Activated gamma-delta T cell treated with Interleukin-2 at 50 U/mL for 16 hours (primary cell): ENCODE measurements at places on chromosomes 4 and X.

GRCh38 chr4:31702326-31702725, 982.2 kb downstream of the PCDH7 start:
- DNase-seq, result no peak

- DNase-seq, result no peak
These were observed 631.5 kb downstream of the RAB28 start for GRCh38 chr4:12852338-12853307.

DNA sequence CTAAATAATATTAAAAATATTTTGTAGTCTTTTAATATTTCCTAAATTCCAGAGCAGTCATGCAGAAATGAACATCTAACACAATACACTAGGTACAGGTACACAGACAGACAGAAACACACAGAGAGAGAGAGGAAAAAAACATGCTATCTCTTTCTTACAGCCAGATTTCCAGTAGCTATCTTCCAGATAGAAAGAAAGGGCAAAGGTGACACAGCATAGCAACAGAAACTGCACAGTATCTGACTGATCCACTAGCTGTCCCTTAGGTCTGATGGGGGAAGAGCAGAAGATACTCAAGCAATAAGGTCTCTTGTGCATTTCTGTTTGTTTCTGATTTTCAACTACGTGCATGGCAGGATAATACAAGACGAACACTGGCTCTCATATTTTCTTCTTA, 7.8 kb downstream of the FBXW7 start:
- DNase-seq, result no peak

DNA sequence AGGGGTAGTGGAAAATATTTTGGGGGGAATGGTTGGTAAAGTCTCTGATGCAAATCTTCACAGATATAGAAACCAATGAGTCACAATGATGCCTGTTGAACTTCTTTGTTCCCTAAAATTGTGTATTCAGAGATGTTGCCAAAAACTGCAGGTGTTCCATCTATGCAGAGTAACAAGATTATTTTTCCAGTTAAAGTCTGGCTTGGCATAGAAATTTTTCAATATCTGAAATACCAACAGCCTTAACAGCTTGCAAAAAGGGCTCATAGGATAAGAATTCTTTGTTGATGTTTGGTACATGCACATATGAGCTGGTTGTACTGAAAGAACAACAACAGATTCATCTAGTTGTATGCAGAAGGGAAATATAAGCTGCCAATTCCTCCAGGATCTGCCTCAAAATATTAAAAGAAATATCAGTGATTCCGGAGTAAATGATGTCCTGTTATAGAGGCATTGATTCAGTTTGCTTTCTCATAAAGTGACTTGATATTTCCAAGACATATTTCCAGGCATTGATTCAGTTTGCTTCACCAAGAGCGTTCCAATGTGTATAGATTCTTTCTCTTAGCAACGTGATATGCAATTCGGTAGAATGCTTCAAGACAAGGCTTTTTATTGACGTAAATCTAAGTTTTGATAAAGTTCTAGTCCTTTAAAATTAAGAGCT, 564.4 kb downstream of the TMA16 start:
- DNase-seq, result no peak

DNA sequence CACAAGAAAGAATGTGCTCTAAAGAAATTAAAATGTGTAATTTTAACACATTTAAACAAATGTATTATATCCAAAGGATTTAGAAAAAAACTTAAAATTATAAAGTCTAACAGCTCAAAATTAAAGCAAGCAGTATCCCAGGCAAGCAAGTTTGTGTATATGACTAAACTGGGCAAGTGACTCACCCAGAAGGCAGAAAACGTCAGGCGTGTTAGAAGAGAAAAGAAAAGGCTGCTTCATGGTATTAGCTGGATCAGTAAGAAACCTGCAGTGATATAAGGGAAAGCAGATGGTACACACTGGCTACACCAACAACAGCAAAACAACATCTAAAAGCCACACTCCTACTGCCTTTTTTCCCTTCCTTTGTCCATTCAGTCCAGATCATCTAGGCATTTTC, 250.6 kb upstream of the NDST3 start:
- DNase-seq, result no peak

GRCh38 chr4:25862411-25863346, at the start of gene SEL1L3:
SEL1L3 (minus strand) TSS chr4:25862988; CDS start chr4:25862836, 152 bp downstream.
- peak; percentile 39 for DNase-seq

DNA sequence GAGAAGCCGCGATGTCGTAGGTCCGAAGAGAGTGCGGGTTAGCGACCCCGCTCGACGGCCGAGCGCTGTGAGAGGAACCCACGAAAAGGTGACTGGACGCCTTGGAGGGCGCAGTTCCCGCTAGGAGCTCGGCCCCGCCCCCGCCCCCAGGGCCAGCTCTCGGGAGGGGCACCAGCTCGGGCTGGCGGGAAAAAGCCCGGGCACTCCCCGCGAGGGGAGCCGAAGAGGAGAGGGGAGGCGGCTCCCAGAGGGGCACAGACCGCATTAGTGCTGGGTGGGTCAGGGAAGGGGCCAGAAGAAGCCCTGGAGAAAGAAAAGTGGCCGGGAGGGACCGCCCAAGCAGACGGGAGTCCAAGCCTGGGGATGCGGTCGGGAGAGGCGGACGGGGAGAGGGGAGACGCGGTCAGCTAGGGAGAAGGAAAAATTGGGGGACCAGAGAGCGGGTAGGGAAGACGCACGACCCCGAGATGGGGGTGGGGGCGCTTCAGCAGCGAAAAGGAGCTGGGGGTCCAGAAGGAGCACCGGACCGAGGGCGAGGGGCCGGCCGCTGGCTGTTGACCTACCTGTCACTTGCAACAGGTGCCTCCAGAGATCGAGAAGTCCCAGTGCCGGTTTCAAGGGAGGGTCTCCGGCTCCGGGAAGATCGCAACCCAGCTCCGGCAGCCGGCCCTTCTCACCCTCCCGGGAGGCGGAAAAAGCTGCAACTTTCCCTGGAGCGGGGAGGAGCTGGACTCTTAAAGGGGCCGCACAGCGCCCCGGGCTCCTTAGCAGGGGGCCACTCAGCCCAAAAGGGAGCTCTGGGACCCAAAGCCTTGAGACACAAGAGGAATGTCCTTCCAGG, at the start of gene SYTL4:
TSS of gene SYTL4 (minus strand) at position 681 of the 841 bp plus-strand sequence. CDS start 30,084 bp downstream, outside the sequence.
- no peak for DNase-seq

DNA sequence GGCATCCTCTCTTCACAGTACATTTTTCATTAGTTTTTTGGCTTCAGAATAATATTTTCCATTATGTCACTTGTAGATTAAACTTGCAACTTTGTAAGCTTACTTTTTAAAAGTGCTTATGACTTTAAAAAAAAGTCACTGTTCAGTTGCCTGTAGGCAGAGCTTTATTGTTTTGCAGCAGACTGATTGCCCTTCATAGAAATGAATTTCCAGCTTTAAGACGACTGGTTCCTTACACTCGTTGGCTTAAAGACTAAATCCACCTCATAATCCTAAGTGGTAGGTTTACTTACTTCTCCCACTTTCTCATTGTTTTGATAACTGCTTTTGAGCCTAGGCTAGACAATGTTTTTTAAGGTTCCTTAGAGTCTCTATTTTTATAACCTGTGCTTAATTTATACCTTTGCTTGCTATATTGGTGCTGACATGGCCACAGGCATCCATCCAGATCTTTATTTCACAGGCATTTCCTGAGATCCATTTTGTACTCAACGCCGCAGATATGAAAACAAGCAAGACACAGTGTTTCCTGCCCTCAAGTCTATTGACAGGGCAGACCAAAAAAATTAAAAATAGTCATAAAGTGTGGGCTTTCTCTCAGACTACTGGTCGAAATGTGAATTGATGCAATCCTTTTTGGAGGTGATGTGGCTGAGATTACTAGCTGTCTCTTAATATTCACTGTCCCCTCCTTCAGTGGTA, 12.6 kb upstream of the IL13RA2 start:
- DNase-seq, result no peak

GRCh38 chr4:185054886-185055285, 36.6 kb downstream of the HELT start:
- DNase-seq, result no peak

- DNase-seq, result no peak
These were observed 92.4 kb upstream of the ATXN3L start for GRCh38 chrX:13412208-13412600.

DNA sequence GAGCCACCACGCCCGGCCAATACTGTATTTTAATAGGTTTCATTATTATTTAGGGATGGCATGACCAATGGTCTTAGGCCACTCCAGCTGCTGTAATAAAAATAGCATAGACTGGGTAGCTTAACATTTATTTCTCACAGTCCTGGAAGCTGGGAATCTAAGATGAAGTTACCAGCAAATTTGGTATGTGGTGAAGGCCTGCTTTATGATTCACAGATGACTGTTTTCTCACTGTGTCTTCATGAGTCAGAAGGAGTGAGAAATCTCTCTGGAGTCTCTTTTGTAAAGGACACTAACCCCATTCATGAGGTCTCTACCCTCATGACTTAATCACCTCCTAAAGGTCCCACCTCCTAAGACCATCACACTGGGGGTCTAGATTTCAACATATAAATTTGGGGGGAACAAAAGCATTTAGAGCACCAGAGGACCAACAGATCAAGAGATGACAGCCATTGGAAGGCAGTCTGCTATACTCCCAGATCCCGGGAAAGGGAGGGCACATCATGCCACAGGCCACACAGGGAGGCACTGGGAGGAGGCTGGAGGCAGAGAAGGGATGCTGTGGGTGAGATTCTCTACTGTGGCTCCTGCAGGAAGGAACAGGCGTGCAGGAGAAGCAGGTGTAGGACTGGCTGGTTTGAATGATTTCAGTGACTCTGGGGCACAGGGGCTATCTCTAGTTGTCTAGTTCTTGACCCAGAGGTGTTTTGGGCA, 335.8 kb upstream of the SFRP2 start:
- DNase-seq, result no peak

DNA sequence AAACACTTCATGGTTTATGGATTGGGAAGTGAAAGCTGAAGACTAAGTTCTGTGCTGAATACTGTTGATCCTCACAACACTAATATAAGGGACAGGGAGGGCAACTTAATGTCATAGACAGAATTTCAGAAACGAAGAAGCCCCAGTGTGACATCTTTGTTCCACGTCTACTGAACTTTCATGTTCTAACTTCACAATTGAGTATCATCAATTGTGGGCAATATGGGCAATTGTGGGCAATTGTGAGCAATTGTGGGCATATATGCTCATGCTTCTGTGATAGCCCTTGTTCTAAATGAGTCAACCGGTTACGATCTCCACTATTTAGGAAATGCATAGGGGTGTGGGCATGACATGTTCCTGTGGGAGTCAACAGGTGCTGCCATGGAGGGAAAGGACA, 33.7 kb downstream of the CYBB start:
- no peak for DNase-seq

DNA sequence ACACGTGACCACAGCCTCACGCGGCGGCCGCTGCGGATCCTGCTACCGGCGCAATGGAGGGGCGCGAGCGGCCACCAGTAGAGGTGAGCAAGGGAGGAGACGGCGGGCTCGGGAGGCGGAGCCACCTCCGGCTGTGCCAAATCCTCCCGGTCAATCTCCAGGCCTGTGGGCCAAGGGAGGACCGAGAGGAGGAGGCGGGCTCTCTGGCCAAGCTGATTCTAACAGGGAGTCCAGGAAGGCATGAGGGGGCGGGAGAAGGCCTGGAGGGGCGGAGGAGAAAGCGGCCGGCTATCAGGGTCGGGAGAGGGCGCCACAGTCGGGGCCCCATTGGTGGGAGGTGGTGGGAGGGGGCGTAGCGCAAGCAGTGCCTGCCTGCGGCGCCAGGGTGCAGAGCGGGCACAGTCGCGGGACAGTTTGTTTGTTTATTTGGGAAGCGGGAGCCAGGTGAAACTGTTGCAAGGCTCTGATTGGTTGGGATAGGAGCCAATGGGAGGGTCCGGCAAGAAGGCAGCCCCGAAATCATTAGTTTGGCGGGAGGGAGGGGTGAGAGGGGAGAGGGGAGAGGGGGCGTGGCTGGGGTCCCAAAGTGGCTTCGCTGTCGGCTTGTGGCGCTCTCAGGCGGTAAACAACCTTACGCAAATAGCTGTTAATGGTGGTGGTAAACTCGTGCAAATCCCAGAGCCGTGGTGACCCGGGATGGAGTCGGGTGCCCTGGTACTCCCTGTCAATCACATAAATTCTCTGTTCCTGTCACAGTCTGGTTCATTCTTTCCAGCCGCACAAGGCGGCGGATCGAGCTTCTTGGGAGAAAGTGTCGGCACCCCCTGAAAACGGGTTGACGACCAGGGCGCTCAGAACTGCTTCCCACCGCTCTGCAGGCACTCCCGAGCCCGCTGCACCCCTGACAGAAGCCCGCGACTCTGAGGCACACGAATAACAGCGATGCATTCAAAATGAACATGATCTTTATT, at the start of gene IRS4:
TSS of gene IRS4 (minus strand) at position 55 of the 971 bp plus-strand sequence.
- no peak for DNase-seq

- no peak for DNase-seq
These were observed 253.4 kb upstream of the CASK start for GRCh38 chrX:42176789-42177188.

DNA sequence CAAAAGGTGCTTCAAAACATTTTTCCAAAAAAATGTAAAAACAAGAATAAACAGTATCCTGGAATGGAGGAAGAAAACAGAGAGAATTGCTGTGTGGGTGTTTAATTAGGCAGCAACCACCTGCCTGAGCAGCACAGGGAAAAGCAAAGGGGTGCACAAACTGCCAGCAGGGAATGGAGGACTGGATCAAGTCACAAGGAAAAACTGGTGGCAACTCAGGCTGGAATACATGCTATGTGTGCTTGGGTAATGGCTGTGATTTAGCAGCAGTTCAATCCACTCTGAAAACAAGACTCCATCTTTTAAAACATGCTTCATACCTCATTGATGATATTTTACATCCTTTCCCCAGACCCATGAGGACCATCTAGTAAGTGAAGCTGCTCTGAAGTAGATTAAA, 179.5 kb downstream of the HS6ST2 start:
- no peak for DNase-seq

DNA sequence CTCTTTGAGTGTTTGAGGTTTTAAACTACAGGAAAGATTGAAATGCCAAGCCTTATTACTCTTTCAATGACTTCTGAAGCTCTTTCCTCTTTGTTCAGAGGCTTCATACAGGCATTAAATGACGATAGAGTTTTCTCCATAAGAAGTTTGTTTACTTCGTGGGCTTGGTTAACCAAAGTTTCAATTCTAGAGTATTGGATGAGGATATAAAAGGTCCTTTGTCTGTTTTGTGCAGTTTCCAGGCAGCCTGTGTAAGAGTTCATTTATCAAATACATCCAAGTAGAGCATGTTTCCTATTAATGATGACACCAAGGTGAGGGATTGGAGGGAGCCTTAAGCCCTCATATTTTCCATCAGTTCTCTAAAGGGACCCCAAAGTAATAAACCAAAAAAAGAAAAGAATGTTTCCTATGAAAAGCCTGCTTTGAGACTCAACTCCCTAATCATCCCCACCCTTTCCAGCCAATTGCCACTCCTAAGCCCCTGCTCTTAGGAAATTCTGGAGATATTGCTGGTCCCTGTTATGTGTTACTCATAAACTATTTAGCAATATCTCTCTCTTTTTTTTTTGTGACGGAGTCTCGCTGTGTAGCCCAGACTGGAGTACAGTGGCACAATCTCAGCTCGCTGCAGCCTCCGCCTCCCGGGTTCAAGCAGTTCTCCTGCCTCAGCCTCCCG, 106.2 kb upstream of the IL13RA1 start:
- no peak for DNase-seq

DNA sequence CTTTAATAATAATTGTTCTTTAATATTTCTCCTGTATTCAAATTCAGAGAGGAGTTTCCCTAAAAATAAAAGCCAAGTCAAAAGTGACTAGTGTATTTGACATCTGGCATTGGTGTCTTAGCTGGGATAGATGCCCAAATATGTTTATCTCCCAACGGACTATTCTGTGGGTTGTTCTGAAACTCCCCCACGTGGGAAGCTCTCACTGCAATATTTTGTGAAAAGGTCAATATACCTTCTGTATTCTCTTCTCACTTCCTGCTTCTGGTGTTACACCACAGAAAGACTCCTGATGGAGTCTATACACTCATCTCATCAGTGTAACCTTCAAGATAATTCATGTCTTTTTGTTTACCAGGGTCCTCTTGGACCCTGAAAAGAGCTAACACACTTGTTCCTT, 2052.8 kb upstream of the TENM3 start:
- no peak for DNase-seq
